Left renal cortex interstitium (tissue), 4 donors: ENCODE measurements at places on chromosomes 2 and 18.

DNA sequence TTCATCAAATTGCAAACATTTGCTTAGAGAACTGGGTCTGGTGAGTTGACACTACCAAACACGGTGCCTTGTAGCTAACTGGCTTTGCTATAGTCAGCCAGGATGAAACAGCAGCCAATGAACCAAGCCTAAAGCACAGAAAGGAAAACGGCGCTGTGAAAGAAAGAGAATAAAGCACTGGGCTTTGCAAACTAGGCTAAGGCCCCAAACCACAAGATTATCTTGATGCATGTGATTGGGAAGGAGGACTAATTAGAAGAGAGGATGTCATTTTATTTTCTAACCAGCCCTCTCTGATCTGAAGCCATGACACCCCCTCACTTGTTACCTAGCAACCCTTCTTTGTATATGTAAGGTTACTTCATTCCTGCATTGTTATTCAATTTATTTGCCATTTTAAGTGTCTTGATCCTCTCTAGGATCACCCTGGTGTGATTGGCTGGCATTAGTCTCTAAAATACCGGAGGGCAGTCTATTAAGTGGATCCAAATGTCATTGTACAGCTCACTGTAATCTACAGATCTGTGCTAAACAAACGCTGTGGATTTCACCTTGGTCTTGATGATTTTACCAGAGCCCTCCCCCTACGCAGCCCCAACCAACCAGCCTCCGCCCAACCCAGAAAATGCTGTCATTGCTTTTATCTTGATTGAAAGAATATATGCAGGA is 395.4 kb upstream of the ACVR2A start:
- no peak for DNase-seq

DNA sequence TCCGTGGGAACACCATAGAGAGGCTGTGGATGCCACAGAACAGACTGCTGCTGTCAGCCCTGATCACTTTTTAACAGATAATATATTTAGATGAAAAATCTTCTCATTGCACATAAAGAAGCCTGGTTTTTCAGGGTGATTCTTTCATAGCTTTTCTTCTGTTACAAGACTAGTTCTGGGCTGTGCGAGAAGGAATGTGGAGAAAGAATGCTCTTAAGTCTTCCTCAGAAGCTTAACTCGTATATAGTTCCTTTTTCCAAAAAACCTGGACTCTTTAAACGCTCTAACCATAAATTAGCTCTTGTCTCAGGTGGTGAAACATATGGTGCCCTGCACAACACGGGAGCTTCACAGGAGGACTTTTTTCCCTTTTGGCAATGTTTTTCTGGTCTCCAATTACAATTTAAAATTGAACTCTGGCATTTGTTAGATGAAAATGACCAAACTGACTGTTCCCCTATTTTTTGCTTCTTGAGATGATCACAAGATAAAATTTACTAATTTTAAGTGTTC is 125.9 kb upstream of the SMAD7 start:
- DNase-seq, result no peak

- no peak for DNase-seq
Observed at GRCh38 chr2:18820966-18821365, 231.6 kb upstream of the NT5C1B start.

DNA sequence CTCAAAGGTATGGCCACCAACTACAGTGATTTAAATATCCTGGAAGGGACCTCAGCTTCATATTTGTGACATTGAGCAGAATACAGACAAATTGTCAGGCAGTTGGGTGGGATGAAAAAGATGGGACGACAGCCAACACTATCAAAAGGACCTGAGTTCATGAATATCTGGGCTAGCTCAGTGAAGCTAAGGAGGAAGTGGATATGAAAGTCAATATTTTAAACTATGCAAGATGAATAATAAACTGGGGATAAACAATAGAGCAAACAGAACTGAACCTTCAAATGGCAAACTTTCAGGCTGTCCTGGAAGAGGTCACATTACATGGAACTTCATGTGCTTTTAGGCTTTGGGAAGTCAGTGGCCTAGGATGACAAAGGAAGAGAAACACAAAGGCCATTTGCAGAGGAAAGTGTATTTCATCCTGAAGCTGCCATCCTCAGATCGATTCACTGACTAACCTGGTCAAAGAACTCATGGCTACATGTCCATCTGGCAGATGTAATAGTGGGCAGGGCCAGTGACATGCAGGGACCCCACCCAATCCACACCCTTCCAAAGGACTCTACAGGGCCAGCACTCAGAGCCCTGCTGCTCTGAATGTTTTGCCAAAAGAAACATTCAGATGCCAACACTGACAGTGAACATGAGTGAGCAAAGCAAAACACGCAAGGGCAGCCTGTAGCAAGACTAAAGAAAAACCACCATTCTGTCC is 175.7 kb downstream of the ETAA1 start:
- DNase-seq, result no peak

GRCh38 chr2:101961338-101962191 is 30.2 kb upstream of the IL1R2 start:
- DNase-seq, result no peak

GRCh38 chr18:52903857-52904256 is 563.9 kb downstream of the DCC start:
- peak; percentile 39 for DNase-seq

DNA sequence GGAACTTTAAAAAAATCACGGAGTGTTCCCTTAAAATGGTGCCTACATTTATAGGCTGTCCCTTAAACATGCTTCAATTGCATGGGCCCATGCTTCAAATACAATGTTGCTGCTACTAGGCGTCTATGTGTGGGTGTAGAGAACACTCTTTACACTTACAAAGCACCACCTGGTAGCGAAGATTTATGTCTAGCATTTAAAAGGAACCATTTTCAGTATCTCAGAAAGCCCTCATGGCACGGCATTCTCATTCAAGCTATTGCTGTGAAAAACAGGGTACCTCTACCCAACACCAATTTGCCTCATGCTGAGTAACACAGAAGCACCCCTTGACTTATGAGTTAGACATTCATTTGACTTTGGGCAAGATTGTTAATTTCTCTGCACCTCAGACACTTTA is 112.9 kb upstream of the CNTNAP5 start:
- no peak for DNase-seq

DNA sequence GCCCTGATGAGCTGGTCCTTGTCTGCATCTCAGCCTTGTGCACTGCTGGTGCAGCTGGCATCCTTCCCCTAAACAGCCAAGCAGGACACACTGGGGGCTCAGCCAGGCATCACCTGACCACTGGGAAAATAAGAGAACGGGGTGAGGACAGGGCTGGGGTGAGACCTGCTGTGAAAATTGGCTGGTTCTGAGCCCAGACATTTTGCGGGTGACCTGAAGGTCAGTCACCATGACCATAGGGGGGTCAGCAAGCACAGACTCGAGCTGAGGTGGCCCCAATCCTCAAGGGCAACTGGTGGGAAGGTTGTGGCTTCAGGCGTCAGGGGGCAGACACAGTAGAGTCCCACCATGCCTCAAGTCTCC is 144.9 kb upstream of the TWIST2 start:
- no peak for DNase-seq

GRCh38 chr18:55422456-55423180 is 165.4 kb downstream of the TCF4 start:
- no peak for DNase-seq

DNA sequence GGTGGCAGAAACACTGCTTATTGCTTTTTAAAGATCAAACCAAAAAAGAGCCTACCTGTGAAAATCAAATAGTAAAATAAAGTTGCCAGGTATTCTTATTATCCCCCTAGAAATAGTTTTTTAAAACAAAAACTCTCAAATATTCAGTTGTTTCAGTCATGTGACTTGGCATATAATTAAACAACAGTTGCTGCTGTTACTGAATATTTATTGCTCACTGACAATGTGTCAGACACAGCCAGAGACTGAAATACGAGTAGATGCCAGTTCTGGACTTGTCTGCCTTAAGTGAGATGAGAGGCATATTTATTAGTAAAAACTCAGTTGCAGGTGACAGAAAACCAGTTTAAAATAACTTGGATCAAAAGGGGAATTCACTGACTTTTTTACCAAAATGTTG is 106.0 kb upstream of the RAB12 start:
- DNase-seq, result no peak

GRCh38 chr2:11073776-11074175 is 81.5 kb upstream of the SLC66A3 start:
- DNase-seq, result no peak

GRCh38 chr2:208010506-208010905 is 14.8 kb downstream of the PLEKHM3 start:
- no peak for DNase-seq

DNA sequence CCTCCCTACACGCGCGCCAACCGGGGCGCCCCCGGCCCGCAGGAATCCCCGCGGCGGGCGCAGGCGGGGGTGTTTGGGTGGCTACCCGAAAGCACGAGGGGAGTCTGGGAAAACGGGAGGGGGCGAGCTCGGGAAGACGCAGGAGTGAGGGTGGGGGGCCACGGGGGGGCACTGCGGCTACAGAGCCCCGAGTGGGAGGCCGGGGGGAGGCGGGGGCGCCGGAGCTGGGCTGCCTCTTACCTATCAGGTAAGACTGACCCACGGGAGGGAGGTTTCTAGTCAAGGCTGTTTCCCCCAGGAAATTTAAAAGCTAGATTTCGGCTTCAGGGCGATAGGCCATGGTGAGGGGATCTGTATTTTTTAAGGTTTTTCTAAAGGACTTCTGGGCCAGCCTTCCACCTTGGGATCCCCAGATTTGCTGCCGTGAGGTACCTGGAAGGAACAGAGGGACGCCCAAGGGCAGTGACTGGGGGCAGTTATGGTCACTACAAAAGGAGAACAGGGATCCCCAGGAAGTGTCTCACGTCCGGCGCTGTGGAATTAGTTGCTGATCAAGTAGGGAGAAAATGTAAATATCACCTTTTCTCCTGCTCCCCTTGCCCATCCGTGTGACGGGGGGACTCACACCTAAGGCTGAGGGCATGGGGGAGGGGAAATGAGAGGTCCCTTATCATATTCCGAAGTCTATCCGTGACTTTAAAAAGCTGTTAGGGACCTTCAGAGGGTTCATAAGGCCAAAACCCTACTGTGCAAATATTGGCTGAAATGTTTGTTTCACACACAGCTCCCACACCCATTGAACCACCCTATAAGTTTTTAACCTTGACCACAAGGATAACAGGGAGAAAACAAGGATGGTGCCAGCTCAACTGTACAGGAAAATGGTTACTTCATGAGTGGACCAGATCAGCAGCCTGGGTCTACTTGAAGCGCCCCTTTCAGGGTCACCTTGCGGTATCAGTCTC is 638 bp upstream of the IRS1 start:
- DNase-seq, result no peak
